Stimulated activated CD8-positive, alpha-beta memory T cell treated with anti-CD3 and anti-CD28 coated beads, Interleukin-2, amount 100 ng/mL, for 48 hours (primary cell): ENCODE measurements at places on chromosomes 6 and 20.

DNA sequence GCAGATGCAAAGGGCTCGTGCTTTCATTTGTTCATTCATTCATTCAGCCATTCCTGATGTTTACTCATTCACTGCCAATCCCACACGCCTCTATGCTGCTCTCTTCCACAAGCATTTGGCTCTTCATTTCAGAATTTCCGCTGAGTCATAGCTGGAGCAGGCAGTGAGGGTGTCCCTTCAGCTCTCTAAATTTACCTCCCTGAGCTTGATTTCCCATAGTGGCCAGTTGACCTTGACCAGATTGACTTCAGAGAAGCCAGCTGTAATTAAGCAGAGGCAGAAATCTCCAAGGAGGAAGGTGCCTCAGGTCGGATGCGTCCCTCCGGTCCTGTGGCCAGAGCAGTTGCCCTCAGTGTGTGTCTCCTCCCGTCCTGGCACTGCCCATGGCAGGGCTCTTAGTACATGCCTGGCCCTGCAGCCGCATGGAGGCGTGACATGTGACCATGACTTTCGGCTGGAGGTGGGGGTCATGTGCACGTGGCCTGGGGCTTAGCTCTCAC is 267.2 kb upstream of the ECI2 start:
- DNase-seq: no peak

DNA sequence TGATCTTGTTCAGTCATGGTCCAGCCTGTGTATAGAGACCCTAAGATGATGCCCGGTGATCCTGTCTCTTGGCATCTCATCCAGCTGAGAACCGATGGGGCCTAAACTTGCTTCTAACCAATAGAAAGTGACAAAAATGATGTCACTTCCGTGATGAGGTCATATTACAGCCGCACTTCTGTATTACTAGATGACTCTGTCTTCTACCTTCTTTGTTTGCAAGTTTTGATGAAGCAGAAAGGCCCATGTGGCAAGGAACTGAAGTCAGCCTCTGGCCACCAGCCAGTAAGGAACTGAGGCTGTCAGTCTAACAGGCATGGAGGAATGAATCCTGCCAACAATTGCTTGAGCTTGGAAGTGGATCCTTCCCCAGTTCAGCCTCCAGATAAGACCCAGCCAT is 32.8 kb upstream of the HLA-C start:
- DNase-seq: no peak

DNA sequence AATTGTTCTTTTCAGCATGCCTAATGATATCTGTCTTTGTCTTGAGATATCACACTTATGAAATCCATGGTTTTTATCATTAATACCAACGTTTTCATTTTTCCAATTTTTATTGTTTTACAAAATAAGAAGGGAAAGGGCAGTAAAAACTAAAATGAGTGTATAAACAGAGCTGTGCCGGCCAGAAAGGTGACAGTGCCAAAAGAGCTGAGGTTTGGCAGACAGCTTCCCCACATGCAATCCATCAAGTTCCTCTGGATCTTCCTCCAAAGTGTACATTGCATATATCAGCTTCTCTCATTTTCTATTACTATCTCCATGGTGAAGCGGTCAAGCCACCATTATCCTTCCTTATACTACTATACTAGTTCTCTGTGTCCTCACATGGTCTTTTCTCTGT is 10.1 kb upstream of the TMEM244 start:
- DNase-seq: no peak

GRCh38 chr6:86978251-86978650 is 40.9 kb downstream of the HTR1E start:
- no peak for DNase-seq

- DNase-seq: no peak
These were observed 113.8 kb downstream of the ATXN1 start for GRCh38 chr6:16647422-16647821.

- no peak for DNase-seq
These were observed 911.6 kb downstream of the TFAP2A start for GRCh38 chr6:9503111-9503761.

- no peak for DNase-seq
These were observed 637.6 kb upstream of the CHD6 start for GRCh38 chr20:42255821-42256220.

GRCh38 chr6:169564453-169565240 is 137.2 kb downstream of the WDR27 start:
- no peak for DNase-seq

- DNase-seq: no peak
These were observed 409.3 kb upstream of the SULF2 start for GRCh38 chr20:48194583-48194982.

GRCh38 chr20:37243937-37244571 is 17.6 kb downstream of the GHRH start:
- no peak for DNase-seq
